Stimulated activated CD4-positive, alpha-beta T cell treated with anti-CD3 and anti-CD28 coated beads, TNF-alpha, amount 100 ng/mL, for 24 hours (primary cell): ENCODE measurements at places on chromosomes 2 and 18.

GRCh38 chr2:230949966-230950873 lies 25.2 kb upstream of the GPR55 start:
- no peak for DNase-seq

DNA sequence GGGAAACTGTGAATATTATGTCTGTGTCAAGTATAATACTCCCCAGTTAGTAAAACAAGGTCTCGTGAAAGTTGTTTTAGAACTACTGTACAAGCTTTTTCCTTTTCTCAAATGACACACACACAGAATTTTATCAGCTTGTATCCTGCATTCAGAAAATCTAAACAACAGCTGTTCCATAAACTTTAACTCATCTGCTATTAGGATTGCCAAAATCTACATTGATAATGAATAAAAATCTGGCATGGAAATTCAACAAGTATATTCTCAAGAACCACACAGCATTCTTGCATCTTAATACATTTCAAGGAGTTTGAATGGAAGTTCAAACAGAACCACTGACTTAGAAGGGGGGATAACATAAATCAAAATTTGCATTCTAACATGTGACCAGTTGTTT lies 151.2 kb downstream of the SLC39A10 start:
- DNase-seq = no peak

GRCh38 chr18:37570336-37570930 lies 4.8 kb upstream of the CELF4 start:
- DNase-seq = no peak

DNA sequence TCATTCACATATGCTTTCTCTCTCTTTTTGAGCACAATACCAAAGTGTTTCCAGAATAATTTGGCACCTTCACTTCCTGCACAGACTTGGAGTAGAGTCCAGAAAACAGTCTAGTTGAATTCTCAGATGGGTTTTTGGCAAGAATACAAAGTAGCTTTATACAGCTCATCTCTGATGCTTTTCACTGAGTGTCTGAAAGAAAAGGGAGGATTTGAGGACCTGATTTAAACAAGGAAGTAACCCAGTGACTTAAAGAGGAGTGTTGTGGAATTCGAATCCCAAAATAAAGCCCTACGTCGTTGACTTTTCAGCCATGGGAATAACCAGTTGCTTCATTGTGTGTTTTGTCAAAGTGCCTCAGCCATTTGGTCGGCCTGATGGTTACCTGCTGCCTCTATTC lies 31.8 kb downstream of the METAP1D start:
- DNase-seq = no peak

DNA sequence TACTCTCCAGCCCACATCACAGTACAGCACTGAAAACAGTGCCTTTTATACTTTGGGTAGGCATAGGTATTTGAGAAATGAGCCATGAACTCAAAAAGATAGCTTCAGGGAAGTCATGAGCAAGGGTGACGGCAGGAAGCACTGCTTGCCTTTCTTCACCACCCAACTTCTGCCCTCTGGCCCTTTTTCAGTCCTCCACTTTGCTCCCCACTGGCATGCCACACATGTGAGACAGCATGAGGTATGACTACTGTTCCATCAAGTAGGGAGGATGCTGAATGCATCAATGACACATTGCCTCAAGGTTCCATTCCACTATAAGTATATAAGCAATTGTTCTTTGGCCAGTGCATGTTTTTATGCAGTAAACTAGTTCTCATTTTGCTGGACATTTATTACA lies 373.0 kb downstream of the NRXN1 start:
- no peak for DNase-seq

- no peak for DNase-seq
Measured at GRCh38 chr2:109171444-109172334, 42.7 kb downstream of the SH3RF3 start.

- no peak for DNase-seq
Measured at GRCh38 chr2:74201196-74201595, 2.8 kb downstream of the MTHFD2 start.

DNA sequence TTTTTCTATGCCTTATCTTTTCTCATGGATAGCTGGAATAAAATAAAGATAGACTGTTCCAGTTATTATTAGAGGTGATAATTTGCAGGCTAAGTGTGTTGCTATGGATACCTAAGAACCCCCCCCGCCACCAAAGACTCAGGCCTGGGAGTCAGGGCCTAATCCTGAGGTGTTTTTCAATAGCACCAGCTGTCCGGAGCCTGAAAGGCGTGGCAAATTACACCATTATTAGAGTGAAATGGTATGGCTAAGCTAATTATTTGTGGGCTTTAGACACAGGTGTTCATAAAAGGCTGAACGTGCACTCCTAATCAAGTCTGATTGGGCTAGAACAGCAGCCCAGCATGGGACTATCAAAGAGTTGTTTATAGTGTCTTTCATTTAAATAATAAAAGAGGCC lies 293.2 kb upstream of the DCC start:
- DNase-seq = no peak

DNA sequence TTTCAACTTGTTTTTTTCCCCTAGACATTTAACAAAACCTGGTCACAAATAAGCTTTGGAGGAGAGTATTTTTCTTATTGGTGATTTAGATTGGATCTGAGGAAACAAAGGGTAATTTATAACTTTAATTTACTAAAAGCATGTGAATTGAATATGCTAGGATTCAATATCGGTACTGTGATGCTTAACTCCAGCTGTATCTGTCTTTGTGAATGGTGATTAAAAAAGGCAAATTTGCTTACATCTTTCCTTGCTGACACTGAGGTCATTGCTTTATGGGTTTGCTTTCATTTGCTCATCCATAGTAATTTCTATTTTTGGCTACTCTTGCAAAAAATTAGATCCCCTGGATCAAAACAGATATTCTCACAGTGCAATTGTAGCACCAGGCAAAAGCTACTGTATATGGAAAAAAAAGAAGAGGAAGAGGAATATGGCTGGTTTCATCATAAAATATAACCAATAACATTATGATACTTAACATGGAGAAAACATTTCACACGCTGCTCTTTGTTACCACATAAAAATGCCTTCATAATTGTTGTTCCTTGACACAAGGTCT lies 832.0 kb upstream of the ZEB2 start:
- no peak for DNase-seq

DNA sequence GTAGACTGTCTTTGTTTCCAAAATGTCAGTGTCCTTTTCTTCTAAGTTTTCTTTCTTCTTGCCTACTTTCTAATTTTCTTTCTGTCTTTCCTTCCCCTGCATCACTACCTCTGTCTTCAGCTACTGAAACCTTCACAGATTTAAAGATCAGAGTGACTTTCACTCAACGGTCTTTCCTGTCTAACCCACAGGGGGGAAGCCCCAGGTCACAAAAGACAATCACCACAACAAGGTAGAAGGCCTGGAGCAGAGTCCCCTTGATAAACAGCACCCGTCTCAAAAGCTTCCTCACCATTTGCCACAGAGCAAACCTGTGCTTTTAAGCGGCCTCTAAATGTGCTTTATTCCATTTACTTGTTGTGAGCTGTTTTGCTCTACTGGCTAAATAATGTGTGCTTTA lies 665.4 kb downstream of the BCL11A start:
- no peak for DNase-seq

DNA sequence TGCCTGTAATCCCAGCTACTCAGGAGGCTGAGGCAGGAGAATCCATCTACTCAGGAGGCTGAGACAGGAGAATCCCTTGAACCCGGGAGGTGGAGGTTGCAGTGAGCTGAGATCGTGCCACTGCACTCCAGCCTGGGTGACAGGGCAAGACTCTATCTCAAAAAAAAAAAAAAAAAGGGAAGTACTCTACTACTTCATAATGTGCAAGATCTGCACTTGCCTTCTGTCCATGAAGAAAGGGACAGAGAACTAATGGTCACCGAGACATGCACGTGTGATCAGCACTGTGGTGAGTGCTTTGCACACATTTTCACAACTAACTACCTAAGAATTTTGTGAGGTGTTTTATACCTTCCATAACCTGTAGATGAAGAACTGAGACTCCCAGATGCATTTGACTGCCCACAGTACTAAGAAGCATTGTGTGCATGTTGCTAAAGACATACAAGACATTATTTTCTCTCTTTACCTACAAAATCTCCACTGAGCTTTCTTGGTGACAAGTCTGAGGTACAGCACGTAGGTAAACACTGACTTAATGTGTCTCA lies 784.8 kb upstream of the ID2 start:
- no peak for DNase-seq

- DNase-seq = no peak
Measured at GRCh38 chr2:199206536-199206935, 251.2 kb downstream of the SATB2 start.

DNA sequence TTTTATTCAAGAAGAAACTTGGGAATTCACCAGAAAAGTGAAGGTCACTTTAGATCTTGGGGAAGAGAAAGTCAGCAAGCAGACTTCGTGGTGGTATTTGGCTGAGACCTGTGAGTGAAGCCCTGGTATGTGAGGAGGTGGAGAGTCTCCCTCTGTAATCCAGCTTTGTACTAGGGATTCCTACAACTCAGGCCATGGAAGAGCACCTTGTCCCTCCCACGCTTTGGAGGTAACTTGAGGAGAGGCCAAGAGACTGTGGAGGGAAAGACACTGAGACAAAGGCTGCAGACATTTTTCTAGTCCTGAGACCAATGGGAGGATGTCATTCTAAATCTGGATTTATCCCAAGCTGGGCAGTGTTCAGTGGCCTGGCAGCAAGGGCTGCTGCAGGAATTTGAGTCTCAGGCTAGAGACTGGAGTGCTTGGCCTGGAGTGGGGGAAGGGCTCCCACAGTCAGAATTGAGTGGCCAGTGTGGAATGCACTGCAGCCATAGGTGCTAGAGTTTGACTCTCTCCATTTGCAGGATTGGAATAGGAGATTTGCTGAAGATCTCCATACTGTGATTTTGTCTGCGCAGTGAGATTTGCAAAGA lies 219.0 kb downstream of the ACTR3 start:
- no peak for DNase-seq

GRCh38 chr2:112730791-112731190 lies 10.0 kb downstream of the NT5DC4 start:
- DNase-seq = no peak

GRCh38 chr18:51278045-51278649 lies 80.7 kb upstream of the MEX3C start:
- DNase-seq = peak; percentile 8

- no peak for DNase-seq
Measured at GRCh38 chr18:45671321-45671720, 52.7 kb upstream of the SLC14A1 start.

DNA sequence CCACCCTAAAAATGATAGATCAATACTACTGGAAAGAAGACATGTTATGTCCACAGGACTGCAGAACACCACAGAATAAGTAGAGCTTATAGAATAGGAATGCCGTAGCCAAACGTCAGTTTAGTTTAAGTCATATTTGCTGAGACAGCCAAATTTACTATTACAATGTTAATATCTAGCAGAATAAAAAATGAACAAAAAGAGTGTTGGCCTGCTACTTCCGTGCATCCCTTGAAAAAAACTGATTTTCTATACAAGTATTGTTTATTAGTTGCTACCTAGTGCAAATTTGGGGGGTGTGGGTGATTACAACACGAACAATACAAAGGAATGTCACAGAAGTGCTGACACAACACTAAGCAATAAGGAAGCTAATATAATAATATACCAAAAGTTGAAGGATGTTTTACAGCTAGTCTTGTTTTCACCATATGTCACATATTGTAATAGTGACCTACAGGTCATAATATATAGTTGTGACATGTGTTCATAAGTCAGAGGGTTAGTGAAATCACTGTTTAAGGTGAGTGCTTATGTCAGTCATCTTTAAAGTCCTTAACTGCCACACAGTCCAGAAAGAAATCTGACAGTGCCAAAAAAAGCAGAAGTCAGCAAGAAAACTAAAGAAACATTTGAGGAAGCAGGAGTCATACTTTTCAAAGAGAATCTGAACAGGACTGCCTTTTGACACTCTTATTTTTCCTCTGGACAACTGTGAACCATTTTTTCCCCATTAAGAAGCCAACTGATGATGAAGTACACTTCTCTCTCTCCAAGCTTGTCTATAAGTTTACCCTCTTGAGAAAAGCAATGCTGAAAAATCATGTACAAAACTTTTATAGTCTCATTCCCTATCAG lies 376.4 kb downstream of the ZEB2 start:
- DNase-seq = no peak

DNA sequence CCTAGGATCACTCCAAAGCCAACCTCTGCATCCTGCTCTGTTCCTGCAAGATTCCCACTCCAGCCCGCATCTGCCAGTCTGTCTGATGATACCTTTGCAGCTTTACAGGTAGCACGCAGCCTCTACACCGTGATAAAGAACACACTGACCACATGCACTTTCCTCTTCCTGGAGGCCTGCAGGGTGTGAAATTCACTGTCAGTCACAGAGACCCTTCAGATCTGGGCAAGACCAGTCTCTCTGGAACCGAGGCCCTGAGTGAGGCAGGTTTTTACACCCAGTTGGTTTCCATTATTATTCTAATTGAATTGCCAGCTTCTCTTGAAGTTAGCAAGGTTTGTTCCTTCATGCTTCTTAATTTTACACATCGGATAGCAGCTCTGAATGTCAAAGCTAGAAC lies 30.5 kb upstream of the TWIST2 start:
- DNase-seq = no peak

DNA sequence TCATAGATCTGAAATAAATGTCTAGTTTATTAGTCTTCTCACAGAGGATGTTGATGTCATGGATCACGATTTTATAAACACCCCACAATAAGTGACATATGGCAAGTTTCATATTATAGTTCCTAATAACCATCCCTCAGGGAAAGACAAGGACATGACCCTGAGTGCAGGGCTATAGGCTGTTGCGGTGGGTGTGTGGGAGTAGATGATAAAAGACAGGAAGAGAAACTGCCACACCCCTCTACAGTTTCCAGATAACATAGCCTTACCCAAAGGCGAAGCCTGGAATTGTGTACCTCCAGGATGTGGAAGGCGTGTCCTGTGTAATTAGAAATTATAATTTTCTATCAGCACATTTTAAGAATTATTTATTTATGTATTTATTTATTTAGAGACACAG lies 2.4 kb upstream of the NEDD4L start:
- no peak for DNase-seq

DNA sequence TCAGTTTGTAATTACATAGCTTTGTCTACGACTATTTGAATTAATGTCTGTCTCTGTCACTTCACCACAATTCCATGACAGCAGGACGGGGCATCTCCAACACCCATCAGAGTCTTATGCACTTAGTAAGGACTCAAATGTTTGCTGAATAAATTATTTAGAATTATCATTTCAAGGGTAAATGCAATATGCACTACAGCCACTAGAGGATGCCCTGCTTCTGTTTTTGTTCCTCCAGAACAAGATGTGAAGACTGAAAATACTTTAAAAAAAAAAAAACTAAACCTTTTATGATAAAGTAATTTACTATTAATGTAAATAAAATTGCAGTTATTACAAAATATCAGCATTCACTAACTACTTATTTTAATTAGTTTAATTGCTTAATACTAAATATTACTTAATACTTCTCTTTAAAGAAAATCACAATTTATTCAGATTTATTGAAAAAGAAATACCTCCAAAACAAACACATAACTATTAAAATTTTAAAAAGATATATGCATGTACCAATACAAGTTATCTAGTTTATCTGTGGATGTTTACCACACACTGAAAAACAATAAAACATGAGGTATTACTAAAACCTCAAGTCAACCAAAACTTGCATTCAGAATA lies 3.2 kb downstream of the PIGN start:
- peak; percentile 41 for DNase-seq

GRCh38 chr2:40721595-40721994 lies 269.7 kb upstream of the SLC8A1 start:
- no peak for DNase-seq

- DNase-seq = no peak
Measured at GRCh38 chr2:140154706-140155105, 1374.5 kb upstream of the NXPH2 start.
